ENCODE measurements at places on chromosomes 7 and 10. TPM values are rescaled to one million over a fixed set of nuclear protein-coding genes. Genes with fewer than 3 reads are reported as not detected.

Gene ACSM6
- 0.86 TPM for polyA plus RNA-seq

Gene ADAM8
- 2.4 TPM for polyA plus RNA-seq

DNA sequence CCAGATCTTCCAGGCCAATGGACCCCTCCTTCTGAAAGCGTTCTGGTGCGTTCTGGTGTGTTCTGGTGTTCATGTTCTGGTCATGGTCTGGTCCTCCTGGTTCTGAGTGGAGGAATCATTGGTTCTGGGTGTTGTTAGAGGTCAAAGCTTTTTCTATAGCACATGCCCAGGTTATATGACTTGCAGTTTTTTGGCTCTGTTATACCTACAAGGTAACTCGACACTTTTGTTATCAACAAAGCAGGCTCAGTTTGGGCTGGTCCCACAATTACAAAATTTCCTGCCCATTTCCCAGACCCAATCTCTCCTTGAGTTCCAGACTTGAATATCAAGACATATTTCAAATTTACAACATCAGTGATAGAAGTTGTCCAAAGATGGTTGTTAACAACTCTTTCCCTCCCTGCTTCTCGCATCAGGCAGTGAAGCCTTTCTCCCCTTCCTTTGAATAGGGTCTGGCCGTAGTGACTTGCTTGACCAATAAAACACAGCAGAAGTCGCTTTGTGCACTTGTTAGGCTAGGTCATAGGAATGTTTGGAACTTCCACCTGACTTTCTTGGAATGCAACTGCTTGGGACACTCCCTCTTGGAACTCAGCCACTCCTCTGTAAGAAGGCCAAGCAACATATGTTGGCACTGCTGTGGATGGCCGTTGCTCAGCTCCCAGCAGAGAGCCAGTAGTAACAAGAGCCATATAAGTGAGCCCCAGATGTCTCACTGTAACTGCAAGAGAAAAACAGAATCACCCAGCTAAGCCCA lies 83.1 kb upstream of the STEAP1B start:
- DNase-seq = no peak

GRCh38 chr10:113326160-113327111 lies 226.4 kb upstream of the HABP2 start:
- DNase-seq = no peak

GRCh38 chr7:3157566-3158287 lies 114.1 kb upstream of the CARD11 start:
- no peak for DNase-seq

DNA sequence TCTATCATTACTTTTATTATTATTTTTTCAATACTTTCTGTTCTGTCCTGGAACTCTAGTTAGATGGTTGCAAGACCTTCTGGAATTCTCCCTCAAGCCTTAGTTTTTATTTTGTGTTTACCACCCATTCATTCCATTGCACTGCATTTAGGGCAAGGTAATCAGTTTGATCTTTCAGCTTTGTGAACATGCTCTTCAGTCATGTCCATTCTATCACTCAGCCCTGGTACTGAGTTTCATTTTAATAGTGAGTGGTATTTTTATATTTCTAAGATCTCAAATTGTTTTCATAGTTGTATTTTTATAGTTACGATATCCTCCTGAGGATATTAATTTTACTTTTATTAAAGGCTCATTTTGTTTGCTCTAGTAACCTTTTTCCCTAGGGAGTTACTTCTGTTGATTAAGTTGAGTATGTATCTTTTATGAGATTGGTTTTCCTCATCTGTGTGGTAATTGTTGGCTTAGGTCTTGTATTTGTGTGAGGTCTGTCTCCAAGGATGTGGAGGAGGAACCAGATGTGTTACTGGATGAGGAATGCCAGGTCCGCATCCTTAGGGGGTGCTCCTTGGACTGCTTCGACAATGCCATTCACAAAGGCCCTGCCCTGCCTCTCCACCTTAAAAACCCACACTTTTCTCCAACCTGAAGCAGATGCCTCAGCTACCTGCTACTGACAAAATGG lies 46.7 kb upstream of the RAB18 start:
- DNase-seq = no peak

Data from left kidney (tissue), 8 donors.